ENCODE measurements at places on chromosomes 11 and 22.

DNA sequence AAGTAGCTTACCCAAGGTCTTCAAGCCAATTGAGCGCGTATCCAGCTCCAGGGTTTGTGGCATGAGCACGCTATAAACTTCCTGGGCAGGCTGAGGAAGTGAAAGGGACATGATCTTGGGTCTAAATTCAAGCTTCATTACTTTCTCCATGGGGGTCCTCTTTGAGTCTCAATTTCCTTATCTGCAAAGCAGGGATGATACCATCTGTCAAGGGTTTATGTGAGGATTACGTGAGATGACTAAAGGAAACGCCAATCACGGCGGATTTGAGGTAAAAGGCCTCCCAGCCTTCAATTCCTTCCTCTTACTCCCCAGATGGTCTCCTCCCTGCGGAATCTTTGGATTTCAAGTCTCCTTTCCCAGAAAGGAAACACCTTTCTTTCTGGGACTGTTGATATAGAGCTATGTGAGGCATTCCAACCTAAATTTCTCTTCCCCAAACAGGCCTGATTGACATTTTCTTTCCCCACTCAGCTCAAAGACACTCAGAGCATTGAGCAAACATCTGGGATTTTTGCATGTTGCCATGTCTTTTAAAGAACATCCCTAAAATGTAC is 474.4 kb downstream of the INSC start:
- DNase-seq: no peak

DNA sequence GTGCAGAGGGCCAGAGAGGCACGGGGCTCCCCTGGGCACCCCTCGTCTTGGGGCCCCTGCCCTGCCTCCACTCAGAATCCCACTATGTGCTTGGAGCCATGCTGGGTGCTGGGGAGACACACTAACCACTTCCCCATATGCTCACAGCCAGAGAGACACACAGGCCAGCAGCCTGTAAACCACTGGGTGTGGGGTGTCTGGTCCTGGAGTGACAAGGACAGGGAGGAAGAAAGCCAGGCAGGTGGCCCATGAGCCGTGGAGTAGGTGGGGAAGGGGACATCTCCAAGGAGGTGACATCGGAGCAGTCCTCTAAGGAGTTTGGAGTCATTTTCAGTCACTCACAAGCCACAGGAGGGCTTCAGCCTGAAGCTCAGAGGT is 58.9 kb downstream of the CDKN1C start:
- no peak for DNase-seq

GRCh38 chr11:116033931-116034553 is 529.8 kb upstream of the CADM1 start:
- no peak for DNase-seq

DNA sequence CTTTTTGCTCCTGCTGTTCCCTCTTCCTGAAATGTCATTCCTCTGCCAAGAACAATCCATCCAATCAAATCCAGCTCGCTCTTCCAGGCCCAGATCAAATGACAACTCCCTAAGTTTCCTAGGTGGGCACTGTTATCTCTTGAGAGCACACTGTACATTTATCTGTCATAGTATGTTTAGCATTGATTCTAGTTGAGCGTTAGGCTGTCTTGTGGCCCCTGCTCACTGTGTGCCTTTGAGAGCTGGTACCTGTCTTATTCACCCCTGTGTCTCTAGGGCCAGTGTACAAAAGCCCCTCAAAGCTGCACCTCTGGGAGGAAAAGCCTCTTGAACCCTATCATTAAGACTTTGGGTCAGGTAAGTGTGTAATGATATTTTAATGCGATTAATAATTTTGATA is 7.1 kb upstream of the LMO2 start:
- DNase-seq: no peak

GRCh38 chr22:37263966-37264887 is 18.1 kb upstream of the CYTH4 start:
- no peak for DNase-seq

GRCh38 chr11:36354221-36355003 is 58.3 kb downstream of the PRR5L start:
- no peak for DNase-seq

- DNase-seq: no peak
Measured at GRCh38 chr11:45756384-45757010, 48.5 kb upstream of the SLC35C1 start.

GRCh38 chr22:34784056-34784455 is 281.9 kb upstream of the ISX start:
- DNase-seq: no peak

- DNase-seq: no peak
Measured at GRCh38 chr22:44709881-44710392, 7.9 kb downstream of the PRR5 start.
